ENCODE measurements at places on chromosomes 6 and 20.

DNA sequence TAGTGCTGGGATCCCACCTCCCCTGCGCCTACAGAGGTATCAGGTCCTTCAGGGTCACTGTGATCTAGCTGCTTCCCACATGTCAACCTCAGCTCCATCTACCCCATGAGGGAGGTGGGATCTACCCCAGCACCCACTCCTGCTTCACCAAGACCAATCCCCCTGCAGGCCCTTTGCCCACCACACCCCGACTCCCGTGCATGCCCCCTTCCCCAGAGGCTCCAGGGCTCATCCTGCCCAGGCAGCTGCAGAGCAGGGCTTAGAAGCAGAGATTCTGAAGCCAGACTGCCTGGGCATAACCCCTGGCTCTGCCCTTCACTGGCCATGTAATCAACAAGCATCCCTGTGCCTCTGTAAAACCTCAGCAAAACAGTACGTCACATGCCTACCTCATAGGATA lies 17.5 kb downstream of the COL11A2 start:
- no peak for DNase-seq

- DNase-seq = no peak
Measured at GRCh38 chr20:3681931-3682781, at the start of gene ADAM33. TSS of gene ADAM33 (minus strand) at chr20:3682010. CDS start at chr20:3682004, 6 bp downstream.

- DNase-seq = no peak
Measured at GRCh38 chr20:60043435-60043834, 85.2 kb downstream of the CDH26 start.

- no peak for DNase-seq
Measured at GRCh38 chr20:60810561-60810960, 441.5 kb upstream of the CDH4 start.

DNA sequence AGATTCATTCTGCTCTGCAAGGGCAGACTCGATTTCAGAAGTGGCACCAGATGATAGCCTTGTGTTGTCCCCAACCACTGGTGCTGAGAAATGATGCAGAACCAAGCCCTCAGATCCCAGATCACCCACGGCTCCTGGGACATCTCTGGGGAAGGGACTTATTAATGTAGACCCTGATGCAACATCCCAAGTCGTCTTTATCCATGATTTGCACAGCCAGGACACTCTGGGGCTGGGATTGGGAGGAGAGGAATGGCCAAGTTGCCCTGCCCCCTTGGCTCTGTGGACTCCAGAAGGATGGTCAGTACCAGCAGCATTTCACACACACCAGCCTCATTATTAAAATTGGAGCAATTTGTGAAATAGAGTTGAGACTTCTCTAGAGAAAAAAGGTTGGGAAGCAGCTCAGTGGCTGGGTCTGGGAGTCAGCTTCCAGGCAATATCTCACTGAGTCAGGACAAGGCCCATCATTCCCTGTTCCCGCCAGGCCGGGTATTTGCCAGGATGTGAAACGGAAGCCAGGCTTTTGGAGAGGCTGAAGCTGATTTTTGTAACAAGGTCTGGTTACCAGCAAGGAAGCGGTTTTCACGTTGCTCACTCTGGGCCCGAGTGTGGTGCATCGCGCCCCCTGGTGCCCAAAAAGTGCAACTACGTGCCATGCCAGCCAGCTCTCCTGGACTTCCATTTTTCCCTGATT lies 67.4 kb downstream of the ZBTB2 start:
- DNase-seq = peak; percentile 81

DNA sequence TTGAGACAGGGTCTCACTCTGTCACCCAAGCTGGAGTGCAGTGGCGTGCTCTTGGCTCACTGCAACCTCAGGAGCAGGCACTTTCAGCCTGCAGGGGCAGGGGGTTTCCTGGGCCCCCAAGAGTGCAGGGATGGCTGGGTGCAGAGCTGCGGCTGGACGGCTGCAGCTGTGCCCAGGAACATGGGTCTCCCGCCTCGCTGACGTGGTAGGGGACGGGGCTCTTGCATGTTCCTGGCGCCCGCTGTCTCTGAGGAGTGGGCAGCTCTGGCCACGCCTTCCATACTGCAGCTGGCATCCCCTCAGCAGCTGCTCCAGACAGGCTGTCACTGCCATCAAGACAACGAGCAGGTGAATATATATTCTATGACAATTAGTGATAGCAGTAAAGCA lies 2.2 kb upstream of the DEK start:
- DNase-seq = no peak

- DNase-seq = no peak
Measured at GRCh38 chr6:79913369-79913768, 34.0 kb downstream of the ELOVL4 start.

GRCh38 chr6:6407071-6407741 lies 86.7 kb upstream of the F13A1 start:
- no peak for DNase-seq

DNA sequence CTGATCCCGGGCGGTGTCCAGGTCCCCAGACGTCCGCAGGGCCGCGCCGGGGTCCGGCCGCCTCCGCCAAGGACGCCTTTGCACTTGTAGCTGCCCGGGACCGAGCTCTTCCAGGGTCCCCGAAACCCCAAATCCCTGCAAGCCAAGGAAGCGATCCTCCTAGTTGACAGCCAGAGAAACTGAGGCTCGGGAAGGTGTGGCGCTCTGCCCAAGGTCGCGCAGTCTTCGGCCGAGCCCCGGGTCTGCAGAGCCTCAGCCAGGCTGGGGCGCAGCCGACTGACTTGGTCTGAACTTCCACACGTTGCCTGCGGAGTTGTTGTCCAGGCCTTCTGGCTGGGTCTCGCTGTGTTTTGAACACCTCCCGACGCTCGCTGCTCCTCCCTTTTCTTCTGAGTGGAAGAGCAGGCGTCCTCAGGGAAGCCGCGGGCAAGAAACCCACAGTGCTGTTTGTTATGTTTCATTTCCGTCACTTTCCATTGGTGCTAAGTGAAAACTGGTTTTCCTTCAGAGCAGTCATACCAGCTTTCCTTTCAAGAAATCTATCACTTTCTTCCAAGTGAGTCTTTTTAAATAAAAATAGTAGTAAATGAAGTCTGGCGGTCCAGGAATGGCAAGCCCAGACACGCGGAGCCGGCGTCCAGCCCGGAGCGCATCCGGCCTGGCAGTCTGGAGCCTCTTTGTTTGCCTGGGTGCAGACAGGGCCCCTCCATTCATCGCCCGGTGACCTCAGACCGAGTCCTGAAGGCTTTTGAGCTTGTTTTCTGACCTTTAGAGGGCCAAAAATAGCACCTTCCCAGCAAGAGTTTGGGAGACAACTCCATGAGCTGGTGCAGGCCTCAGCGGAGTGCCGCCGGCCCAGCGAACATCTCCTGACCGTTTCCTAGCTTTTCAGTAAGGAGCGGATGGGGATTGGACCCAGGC lies 698 bp downstream of the FAM210B start:
- DNase-seq = peak; percentile 30

DNA sequence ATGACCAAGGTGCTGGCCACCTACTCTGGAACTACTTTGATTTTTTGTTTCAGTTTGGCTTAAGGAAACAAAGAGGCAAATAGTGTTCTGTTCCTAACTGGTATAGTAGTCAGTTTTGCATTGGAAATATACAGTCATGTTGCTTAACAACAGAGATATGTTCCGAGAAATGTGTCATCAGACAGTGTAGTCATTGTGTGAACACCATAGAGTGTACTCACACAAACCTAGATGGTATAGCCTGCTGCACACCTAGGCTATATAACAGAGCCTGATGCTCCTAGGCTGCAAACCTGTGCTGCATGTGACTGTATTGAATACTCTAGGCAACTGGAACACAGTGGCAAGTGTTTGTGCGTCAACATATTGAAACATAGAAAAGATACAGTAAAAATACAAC lies 80.4 kb downstream of the ARID1B start:
- peak; percentile 40 for DNase-seq

DNA sequence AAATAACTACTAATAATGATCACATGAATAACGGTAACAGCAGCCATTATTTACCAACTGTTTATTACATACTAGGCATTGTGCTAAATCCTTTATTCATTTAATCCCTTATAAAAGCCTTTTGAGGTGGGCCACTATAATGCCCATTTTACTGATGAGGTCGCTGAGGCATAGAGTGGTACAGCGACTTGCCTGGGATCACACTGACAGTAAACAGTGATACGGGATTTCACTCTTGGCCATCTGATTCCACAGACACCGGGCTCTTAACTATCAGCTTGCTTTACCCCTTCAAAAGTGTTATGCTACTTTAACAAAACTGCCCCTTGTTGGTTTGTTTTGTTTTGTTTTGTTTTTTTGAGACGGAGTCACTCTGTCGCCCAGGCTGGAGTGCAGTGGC lies 2.2 kb upstream of the RAB22A start:
- DNase-seq = no peak

DNA sequence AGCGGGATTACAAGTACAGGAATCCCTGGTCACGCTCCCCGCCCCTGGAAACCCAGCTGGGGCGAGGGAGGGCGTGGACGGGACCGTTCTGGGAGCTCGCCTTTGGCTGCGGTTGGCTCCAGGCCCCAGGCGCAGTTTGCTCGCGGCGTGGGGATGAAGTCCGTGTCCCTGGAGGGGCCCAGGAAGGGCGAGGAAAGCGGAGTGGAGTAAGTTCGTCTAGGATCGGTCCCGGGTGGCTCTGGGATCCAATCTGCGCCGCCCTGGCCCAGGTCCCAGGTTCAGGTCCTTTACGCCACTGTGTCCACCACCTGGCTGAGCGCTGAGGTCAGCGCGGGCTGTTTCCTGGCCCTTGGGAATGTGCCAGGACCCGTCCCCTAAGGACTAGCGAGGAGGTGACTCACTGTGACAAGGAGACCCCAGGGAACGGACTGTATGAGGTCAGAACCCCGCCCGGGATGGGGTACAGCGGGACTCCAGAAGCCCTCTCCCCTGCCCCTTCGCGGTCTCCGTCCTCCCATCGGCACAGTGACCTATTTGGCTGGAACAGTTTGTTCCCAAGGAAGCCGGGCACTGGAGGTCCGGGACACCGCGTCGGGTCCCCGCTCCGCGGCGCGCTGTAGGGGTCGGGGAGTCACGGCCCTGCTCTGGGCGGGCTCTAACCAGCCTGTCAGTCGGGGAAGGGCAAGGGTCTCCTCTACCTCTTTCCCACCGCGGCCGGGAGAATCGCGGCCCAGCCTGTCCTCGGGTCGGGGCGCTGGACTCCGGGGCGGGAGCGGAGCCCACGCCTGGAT lies 724 bp downstream of the CDKN1A start:
- DNase-seq = peak; percentile 61

GRCh38 chr6:53986165-53986720 lies 125.0 kb upstream of the MLIP start:
- DNase-seq = peak; percentile 19
